ENCODE measurements at places on chromosomes 1 and 21. TPM values are rescaled to one million over a fixed set of nuclear protein-coding genes. Genes with fewer than 3 reads are reported as not detected.

DNA sequence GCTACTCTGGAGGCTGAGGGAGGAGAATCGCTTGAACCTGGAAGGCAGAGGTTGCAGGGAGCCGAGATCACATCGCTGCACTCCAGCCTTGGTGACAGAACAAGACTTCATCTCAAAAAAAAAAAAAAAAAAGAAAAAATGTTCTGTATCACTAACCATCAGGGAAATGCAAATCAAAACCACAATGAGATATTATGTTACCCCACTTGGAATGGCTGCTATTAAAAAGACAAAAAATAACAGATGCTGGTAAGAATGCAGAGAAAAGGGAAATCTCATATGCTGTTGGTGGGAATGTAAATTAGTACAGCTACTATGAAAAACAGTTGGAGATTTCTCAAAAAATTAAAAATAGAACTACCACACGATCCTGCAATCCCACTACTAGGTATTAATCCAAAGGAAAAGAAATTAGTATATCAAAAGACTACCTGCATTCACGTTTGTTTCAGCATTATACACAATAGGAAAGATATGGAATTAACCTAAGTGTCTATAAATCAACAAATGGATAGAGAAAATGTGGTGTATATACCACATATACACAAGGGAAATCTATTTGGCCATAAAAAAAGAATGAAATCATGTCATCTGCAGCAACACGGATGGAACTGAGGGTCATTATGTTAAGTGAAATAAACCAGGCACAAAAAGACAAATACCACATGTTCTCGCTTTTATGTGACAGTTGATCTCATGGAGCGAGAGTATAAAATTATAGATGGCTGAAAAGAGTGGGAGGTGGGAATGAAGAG lies 62.6 kb downstream of the ABL2 start:
- no peaks in the 10 kb centered on the region for H3K4me1 ChIP-seq
- no peak for DNase-seq
- no peaks in the 10 kb centered on the region for H3K36me3 ChIP-seq
- H3K4me3 ChIP-seq: no peak overlapping the region
- H3K27ac ChIP-seq: no peak overlapping the region
- H3K27me3 ChIP-seq: no peaks in the 10 kb centered on the region

DNA sequence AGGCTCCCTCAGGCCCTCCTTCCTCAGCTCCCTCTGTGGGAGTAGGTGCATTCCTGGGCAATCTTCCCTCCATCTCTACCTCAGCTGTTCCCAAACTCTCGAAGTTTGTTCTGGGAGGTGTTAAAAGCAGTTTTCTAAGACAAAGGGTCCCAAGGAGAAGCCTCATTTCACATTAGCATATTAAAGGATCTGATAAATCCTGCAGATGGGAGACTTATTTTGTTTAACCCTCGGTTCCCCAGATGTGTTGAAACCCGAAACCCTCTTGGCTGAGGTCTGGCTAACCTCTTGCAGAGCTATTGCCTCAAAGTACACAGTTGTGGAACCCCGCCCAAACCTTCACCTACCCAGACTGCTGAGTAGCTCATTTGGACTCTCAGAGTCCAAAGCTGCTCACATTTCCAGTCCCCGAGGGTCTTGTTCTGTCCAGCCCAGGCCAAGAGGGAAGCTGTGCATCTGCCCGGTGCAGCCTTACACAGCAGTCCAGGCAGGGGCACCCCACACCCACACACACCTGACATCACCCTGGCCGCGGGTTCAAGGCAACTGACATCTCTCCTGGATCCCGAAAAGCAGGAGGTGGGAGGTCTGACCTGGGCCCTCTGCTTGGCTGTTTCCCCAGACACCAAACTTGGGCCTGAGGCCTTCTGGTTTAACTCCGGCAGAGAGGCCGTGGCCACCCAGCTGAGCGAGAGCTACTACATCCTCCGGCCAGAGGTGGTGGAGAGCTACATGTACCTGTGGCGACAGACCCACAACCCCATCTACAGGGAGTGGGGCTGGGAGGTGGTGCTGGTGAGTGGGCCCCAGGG lies 19.5 kb upstream of the SELENON start:
- no peak overlapping the region for H3K4me3 ChIP-seq
- H3K4me1 ChIP-seq: peaks cover 3% of the 10 kb centered on the region
- no peaks in the 10 kb centered on the region for H3K27me3 ChIP-seq
- no peak for DNase-seq
- H3K27ac ChIP-seq: no peak overlapping the region
- no peaks in the 10 kb centered on the region for H3K36me3 ChIP-seq

GRCh38 chr1:28259934-28260802 lies 850 bp downstream of the SESN2 start:
- peak overlapping the region; percentile 37 for H3K27ac ChIP-seq
- peak; percentile 53 for DNase-seq
- H3K4me1 ChIP-seq: peaks cover 52% of the 10 kb centered on the region
- H3K27me3 ChIP-seq: no peaks in the 10 kb centered on the region
- H3K36me3 ChIP-seq: peaks cover 3% of the 10 kb centered on the region

DNA sequence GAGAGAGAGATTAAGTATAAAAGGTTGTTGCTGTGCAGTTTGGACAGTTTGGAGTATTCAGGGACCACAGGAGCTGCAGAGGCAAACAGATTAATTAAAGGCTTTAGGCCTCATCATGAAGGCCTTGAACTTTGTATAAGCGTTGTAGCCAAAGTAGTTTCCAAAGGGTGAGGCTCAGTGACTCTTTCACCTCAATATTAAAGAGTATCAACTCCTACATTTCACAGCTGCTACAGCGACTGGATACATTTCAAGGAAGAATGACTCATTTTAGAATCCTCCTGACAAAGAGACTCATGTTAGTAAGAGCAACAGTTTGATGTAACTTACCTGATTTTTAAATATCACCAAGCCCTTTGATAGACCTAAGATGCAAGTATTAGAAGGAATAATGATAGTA lies 355.5 kb downstream of the HLX start:
- H3K36me3 ChIP-seq: no peaks in the 10 kb centered on the region
- DNase-seq: no peak
- H3K27me3 ChIP-seq: no peaks in the 10 kb centered on the region
- H3K4me1 ChIP-seq: no peaks in the 10 kb centered on the region
- no peak overlapping the region for H3K4me3 ChIP-seq

DNA sequence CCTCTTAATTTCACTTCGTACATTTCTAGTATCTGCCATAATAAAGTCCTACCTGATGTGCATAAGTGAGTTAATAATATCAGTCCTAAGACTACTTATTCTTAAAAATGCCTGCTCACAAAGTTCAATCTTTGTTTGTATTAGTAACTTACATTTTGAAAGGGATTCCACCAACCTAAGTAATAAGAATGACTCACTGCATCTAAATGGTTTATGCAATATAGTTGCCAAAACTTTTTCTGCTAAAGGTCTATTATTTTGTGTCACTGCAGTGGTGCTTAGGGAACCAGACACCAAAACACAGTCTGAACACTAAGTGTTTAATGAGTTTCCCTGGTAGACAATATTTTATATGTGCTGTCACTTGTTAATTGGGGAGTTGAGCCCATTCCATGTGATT lies 1.8 kb downstream of the ZNF669 start:
- peaks cover 59% of the 10 kb centered on the region for H3K36me3 ChIP-seq
- peaks cover 9% of the 10 kb centered on the region for H3K27me3 ChIP-seq
- H3K4me3 ChIP-seq: no peak overlapping the region
- H3K4me1 ChIP-seq: peaks cover 15% of the 10 kb centered on the region
- DNase-seq: no peak

- DNase-seq: no peak
- no peaks in the 10 kb centered on the region for H3K36me3 ChIP-seq
- peaks cover 25% of the 10 kb centered on the region for H3K4me1 ChIP-seq
- H3K4me3 ChIP-seq: no peak overlapping the region
Measured at GRCh38 chr1:3651026-3651929, 1.0 kb upstream of the TP73 start.

GRCh38 chr1:227170361-227171166 lies 147.7 kb downstream of the CDC42BPA start:
- H3K4me3 ChIP-seq: no peak overlapping the region
- no peaks in the 10 kb centered on the region for H3K4me1 ChIP-seq
- peaks cover 25% of the 10 kb centered on the region for H3K27me3 ChIP-seq
- H3K27ac ChIP-seq: no peak overlapping the region
- DNase-seq: no peak
- no peaks in the 10 kb centered on the region for H3K36me3 ChIP-seq

- H3K4me1 ChIP-seq: peaks cover 47% of the 10 kb centered on the region
- no peak overlapping the region for H3K27ac ChIP-seq
- peaks cover 55% of the 10 kb centered on the region for H3K36me3 ChIP-seq
- peak overlapping the region; percentile 10 for H3K4me3 ChIP-seq
- no peaks in the 10 kb centered on the region for H3K27me3 ChIP-seq
- DNase-seq: no peak
Measured at GRCh38 chr1:113768916-113769600, 9.8 kb upstream of the PHTF1 start.

DNA sequence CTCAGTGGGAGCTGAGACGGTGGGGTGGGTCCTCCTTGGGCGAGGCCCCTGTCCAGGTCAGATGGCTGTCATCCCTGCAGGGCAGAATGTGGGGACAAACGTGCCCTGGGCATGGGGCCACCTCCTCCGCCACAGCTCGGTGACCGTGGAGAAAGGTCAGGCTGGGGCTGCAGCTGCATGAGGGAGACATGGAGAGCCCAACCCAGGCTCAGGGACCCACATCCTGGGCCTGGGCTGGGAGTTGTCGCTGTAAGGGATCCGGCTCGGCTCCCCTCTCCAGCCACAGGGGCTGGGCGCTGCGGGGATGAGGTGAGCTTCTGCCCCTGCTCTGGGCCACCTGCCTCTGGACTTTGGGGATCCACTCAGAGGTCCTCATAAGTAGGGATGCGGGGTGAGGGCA lies 518 bp upstream of the PLCH2 start:
- no peak overlapping the region for H3K27ac ChIP-seq
- DNase-seq: no peak
- H3K4me1 ChIP-seq: no peaks in the 10 kb centered on the region
- no peaks in the 10 kb centered on the region for H3K36me3 ChIP-seq

GRCh38 chr1:50967416-50968157 lies 2.5 kb upstream of the CDKN2C start:
- no peak for DNase-seq
- H3K4me1 ChIP-seq: peaks cover 24% of the 10 kb centered on the region
- peak overlapping the region; percentile 97 for H3K27ac ChIP-seq
- H3K36me3 ChIP-seq: peaks cover 9% of the 10 kb centered on the region
- H3K27me3 ChIP-seq: peaks cover 27% of the 10 kb centered on the region
- peak overlapping the region; percentile 97 for H3K4me3 ChIP-seq

DNA sequence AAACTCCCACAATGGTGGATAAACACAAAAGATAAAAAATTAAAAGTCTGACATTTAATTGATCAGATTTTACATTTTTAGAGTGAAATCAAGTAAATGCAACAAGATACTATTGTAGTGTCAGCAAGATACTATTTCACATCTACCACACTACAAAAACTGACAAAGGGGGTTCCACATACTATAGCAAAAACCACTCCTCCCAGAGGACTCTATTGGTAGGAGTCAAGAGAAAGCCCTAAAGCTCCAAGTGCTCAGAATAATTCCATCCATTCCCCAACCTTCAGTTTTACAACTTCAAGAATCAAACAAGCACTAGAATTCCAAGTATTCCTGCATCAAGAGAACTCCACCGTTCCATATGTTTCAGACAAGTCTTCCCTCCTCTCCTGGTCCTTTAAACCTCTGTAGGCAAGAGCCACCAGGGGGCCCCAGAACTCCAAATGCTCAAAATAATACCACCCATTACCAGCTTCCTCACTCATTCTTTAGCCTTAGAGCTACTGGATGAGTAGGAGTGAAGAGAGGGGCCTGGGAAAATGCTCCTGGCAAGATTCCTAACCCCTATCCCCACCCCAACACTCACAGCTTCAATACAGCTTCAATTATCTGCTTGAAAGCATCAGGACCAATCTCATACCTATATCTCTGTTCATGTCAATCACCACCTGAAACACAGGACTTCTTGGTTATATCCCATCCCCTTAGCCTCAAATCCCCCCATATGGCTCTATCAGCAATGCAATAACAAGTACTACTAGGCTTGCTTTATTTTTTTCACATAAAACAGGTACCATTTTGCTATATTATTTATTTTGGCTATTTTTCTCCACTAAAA lies 9.9 kb downstream of the TOR1AIP2 start:
- H3K27ac ChIP-seq: no peak overlapping the region
- peaks cover 29% of the 10 kb centered on the region for H3K36me3 ChIP-seq
- no peak overlapping the region for H3K4me3 ChIP-seq
- H3K4me1 ChIP-seq: peaks cover 8% of the 10 kb centered on the region
- no peaks in the 10 kb centered on the region for H3K27me3 ChIP-seq

GRCh38 chr1:2471587-2472001 lies 4.5 kb upstream of the PLCH2 start:
- no peaks in the 10 kb centered on the region for H3K4me1 ChIP-seq
- no peaks in the 10 kb centered on the region for H3K36me3 ChIP-seq
- H3K27ac ChIP-seq: no peak overlapping the region
- no peaks in the 10 kb centered on the region for H3K27me3 ChIP-seq

DNA sequence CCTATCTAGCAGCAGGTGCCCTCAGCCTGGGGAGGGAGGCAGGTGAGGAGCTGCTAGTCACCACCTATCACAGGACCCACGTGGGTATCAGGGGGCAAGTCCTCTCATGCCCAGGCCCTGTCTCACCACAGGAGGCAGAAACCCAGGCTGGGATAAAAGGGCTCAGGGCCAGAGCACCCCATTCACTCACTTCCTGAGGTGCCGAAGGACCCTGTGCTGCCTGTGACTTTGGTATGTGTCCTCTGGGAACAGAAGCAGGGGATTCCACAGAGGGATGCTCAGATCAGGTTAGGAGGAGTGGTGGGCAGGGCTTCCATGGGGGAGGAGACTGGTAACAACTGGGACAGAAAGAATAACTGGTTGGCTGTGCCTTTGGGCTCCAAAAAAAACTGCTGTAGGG lies at the start of gene LCE1E:
Gene LCE1E, plus strand, starts transcription at position 181 of the 400 bp plus-strand sequence. CDS start 1,043 bp downstream, outside the sequence.
- peaks cover 3% of the 10 kb centered on the region for H3K4me1 ChIP-seq
- no peak for DNase-seq
- no peak within 1 kb of the TSS for H3K4me3 ChIP-seq
- H3K27me3 ChIP-seq: peaks cover 31% of the 10 kb centered on the region
- no peak within 1 kb of the TSS for H3K27ac ChIP-seq

- peaks cover 19% of the 10 kb centered on the region for H3K4me1 ChIP-seq
- no peak for DNase-seq
- no peaks in the 10 kb centered on the region for H3K36me3 ChIP-seq
Measured at GRCh38 chr1:1302951-1303509, 4.7 kb downstream of the ACAP3 start.

DNA sequence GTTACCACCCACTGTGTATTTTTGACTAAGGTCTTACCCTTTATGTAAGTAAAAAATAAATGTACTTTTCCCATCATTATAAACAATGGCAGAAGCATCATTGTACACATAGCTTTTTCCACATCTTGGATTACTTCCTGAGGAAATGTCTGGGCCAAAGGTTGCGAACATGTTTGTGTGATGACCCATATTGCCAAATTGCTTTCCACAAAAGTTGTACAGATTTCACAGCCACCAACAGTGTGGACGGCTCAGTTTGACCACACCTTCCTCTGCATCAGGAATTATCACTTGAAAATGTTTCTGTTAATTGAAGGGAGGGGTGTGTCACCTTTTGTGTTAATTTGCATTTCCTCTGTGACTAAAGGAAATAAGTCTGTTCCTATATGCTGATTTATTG lies 25.7 kb downstream of the AKNAD1 start:
- H3K27ac ChIP-seq: no peak overlapping the region
- H3K4me1 ChIP-seq: peaks cover 9% of the 10 kb centered on the region
- H3K27me3 ChIP-seq: no peaks in the 10 kb centered on the region
- no peak for DNase-seq
- H3K4me3 ChIP-seq: no peak overlapping the region

The PPIE gene
- 67.4 TPM for total RNA-seq

The GIPC2 gene
- total RNA-seq: 0.38 TPM

The LORICRIN gene
- total RNA-seq: not detected

The AGTRAP gene
- 59.9 TPM for total RNA-seq

The GJA9 gene
- not detected for total RNA-seq

The C1orf87 gene
- not detected for total RNA-seq

The OR2L3 gene
- not detected for total RNA-seq
